Naive thymus-derived CD4-positive, alpha-beta T cell (primary cell): ENCODE measurements at places on chromosomes 13 and 19. TPM values are rescaled to one million over a fixed set of nuclear protein-coding genes. Genes with fewer than 3 reads are reported as not detected.

GRCh38 chr19:40641281-40641680, 40.1 kb downstream of the LTBP4 start:
- H3K27ac ChIP-seq = no peak overlapping the region
- DNase-seq = no peak
- H3K4me1 ChIP-seq = no peaks in the 10 kb centered on the region
- H3K36me3 ChIP-seq = no peaks in the 10 kb centered on the region
- H3K4me3 ChIP-seq = no peak overlapping the region
- no peaks in the 10 kb centered on the region for H3K27me3 ChIP-seq

DNA sequence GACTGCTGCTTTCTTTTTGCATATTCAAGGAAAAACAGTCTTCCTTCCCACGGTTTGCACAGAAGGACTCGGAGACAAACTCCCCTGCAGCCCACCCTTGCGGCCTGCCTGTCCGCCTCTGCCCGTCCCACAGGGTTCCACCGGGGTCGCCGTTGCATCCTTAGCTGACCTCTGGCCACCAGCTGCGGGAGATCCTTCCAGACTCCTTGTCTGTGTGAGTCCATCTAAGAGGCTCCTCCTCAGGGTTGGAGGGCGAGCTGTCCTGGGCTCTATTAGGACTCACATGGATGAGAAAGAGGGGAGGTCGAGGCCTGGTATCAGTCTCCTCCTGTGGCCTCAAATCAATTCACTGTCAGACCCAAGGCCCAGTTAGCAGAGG, 39.2 kb downstream of the KLF2 start:
- no peak for DNase-seq
- peak overlapping the region; percentile 99 for H3K27ac ChIP-seq
- peaks cover 93% of the 10 kb centered on the region for H3K4me1 ChIP-seq
- no peaks in the 10 kb centered on the region for H3K36me3 ChIP-seq

DNA sequence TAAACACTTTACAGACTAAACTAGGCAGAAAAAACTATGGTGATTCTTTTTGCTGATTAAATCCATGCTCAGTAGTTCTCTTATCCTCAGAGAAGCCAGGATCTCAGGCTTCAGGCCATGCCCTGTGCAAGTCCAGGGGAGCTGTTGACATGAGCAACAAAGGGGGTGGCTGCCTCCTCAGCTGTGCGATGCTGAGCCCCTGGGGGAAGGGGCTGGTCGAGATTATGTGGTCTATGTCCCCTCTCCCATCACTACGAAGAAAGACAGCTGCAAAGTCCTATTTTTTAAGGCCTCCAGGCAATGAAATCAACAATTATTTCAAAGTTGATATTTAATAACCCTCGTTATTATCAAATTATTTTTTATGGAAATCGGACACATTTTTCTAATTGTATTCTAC, 37.0 kb downstream of the IRS2 start:
- no peaks in the 10 kb centered on the region for H3K27me3 ChIP-seq
- peaks cover 5% of the 10 kb centered on the region for H3K36me3 ChIP-seq
- no peak overlapping the region for H3K4me3 ChIP-seq
- H3K27ac ChIP-seq = no peak overlapping the region
- no peaks in the 10 kb centered on the region for H3K4me1 ChIP-seq

DNA sequence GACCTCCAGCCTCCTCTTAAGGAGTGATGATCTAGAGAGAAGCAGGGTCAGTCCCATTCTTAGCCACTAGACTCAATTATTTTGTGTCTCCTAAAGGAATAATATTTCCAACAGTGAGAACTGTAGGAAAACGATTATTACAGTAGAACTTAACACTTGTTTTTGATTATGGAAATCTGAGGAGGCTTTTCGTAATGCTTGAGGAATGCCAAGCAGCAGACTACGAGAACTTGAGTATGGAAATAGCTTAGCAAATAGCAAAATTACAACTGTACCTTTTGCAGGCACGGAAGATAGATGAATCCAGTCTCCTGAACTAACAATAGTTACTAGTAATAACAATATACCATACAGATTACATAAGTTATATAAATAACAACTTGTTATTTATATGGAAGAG, 12.2 kb downstream of the BRD4 start:
- peak overlapping the region; percentile 0 for H3K27ac ChIP-seq
- H3K4me3 ChIP-seq = no peak overlapping the region
- no peak for DNase-seq
- H3K27me3 ChIP-seq = no peaks in the 10 kb centered on the region
- no peaks in the 10 kb centered on the region for H3K36me3 ChIP-seq

- no peak overlapping the region for H3K4me3 ChIP-seq
- no peaks in the 10 kb centered on the region for H3K36me3 ChIP-seq
- no peak overlapping the region for H3K27ac ChIP-seq
- no peaks in the 10 kb centered on the region for H3K27me3 ChIP-seq
- no peaks in the 10 kb centered on the region for H3K4me1 ChIP-seq
- DNase-seq = no peak
Observed at GRCh38 chr13:37375071-37375470, 223.5 kb downstream of the POSTN start.

- H3K27me3 ChIP-seq = no peaks in the 10 kb centered on the region
- DNase-seq = peak; percentile 21
- no peak within 1 kb of the TSS for H3K27ac ChIP-seq
- H3K4me3 ChIP-seq = peak within 1 kb of the TSS; percentile 28
- H3K36me3 ChIP-seq = no peaks in the 10 kb centered on the region
Observed at GRCh38 chr13:35475960-35476943, at the start of gene MAB21L1. Gene MAB21L1, minus strand, starts transcription at chr13:35476689. Its CDS starts 551 bp downstream, at chr13:35476138.

GRCh38 chr13:98480915-98481877, 95.7 kb downstream of the STK24 start:
- H3K27ac ChIP-seq = no peak overlapping the region
- no peak for DNase-seq
- H3K4me1 ChIP-seq = peaks cover 40% of the 10 kb centered on the region
- H3K27me3 ChIP-seq = no peaks in the 10 kb centered on the region

DNA sequence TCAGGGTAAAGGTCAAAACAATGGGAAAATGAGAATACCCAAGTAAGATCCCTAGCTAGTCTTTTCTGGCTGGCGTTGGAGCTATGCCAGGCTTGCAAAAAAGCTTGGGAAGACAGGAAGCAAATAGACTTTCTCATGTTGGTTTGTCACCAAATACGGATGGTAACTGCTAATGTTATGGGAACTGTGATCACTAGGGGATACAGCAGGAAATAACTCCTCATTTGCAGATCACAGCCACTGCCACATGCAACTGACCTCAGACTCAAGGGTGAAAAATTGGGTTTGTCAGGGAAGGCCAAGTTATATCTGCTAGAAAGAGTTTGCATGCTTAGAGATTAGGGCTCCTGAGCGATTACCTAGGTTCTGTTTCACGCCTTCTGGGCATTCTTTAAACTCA, 162.9 kb downstream of the NHLRC3 start:
- no peak overlapping the region for H3K4me3 ChIP-seq
- no peaks in the 10 kb centered on the region for H3K27me3 ChIP-seq
- no peak for DNase-seq

DZIP1 gene
- polyA plus RNA-seq = not detected

ATP1A3 gene
- 0.54 TPM for polyA plus RNA-seq
